ENCODE measurements at places on chromosomes 12 and 14. TPM values are rescaled to one million over a fixed set of nuclear protein-coding genes. Genes with fewer than 3 reads are reported as not detected.

Gene NKX2-8
- total RNA-seq, result not detected

Gene IL26
- 0.32 TPM for total RNA-seq

Gene DACT1
- 4.5 TPM for total RNA-seq

Gene TPPP2
- not detected for total RNA-seq

All from cardiac atrium fibroblast (primary cell).